Subcutaneous preadipocyte (primary cell): ENCODE measurements at places on chromosomes 6 and 20. TPM values are rescaled to one million over a fixed set of nuclear protein-coding genes. Genes with fewer than 3 reads are reported as not detected.

The HEY2 gene
- total RNA-seq: not detected in 2 replicates

The DLK2 gene
- 0.20 TPM in 1 of 2 replicates, not detected in the other for total RNA-seq

The VSTM2L gene
- 0.20 and 0.73 TPM in 2 replicates for total RNA-seq

The SAMD3 gene
- total RNA-seq: 0.20 TPM in 1 of 2 replicates, not detected in the other

The TP53TG5 gene
- total RNA-seq: not detected in 2 replicates

The CLVS2 gene
- under 0.01 TPM in 2 replicates for total RNA-seq

The SPTLC3 gene
- 8.5 and 10.0 TPM in 2 replicates for total RNA-seq

The NKAIN4 gene
- total RNA-seq: not detected in 2 replicates

The OR2J3 gene
- not detected in 2 replicates for total RNA-seq

The KPNA5 gene
- 4.4 and 5.1 TPM in 2 replicates for total RNA-seq

The RTN4IP1 gene
- total RNA-seq: 5.5 and 8.4 TPM in 2 replicates

The DYNLT2 gene
- total RNA-seq: 0.37 and 0.98 TPM in 2 replicates

The ZSCAN23 gene
- 6.2 and 6.6 TPM in 2 replicates for total RNA-seq

The RRAGD gene
- 0.59 and 2.2 TPM in 2 replicates for total RNA-seq

The ETV7 gene
- 0.20 and 0.37 TPM in 2 replicates for total RNA-seq

The WFDC8 gene
- total RNA-seq: not detected in 2 replicates

The CSTF1 gene
- total RNA-seq: 30.5 and 36.8 TPM in 2 replicates

The NUP153 gene
- 26.8 and 48.3 TPM in 2 replicates for total RNA-seq

The EYA4 gene
- total RNA-seq: 0.73 and 10.4 TPM in 2 replicates
